ENCODE measurements at places on chromosomes 6 and 20. TPM values are rescaled to one million over a fixed set of nuclear protein-coding genes. Genes with fewer than 3 reads are reported as not detected.
A peak's percentile ranks its signal among the peaks of the same experiment; 100 is the strongest.

- no peaks in the 10 kb centered on the region for H3K27me3 ChIP-seq
- no peaks in the 10 kb centered on the region for H3K36me3 ChIP-seq
- H3K4me3 ChIP-seq: no peak overlapping the region
These were observed 604.6 kb upstream of the IMPG1 start for GRCh38 chr6:76677017-76677416.

DNA sequence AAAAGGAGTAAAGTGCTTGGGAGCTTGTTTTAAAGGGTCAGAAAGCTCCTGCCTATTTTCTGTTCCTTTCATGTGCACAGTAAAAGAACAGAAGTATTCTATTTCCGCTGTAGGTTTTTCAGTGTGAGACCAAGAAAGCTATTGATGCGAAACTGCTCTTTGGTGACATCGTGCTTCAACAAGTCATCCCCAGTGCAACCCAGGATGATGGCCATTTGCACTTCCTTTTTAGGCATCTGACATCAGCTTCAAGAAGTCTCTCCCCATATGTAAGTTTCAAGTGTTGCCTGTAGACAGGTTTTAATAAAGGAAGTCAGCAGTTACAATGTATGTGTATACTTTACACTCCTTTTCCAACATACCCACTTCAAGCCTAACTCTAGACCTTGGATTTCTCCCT is 131.6 kb downstream of the RFX6 start:
- H3K36me3 ChIP-seq: no peaks in the 10 kb centered on the region
- no peak overlapping the region for H3K4me3 ChIP-seq
- H3K27me3 ChIP-seq: no peaks in the 10 kb centered on the region
- no peaks in the 10 kb centered on the region for H3K4me1 ChIP-seq
- DNase-seq: no peak

Gene TMC2
- 0.12 TPM for total RNA-seq

GRCh38 chr6:104608101-104608500 is 251.6 kb downstream of the HACE1 start:
- no peaks in the 10 kb centered on the region for H3K4me1 ChIP-seq
- H3K27ac ChIP-seq: no peak overlapping the region
- H3K36me3 ChIP-seq: no peaks in the 10 kb centered on the region
- H3K27me3 ChIP-seq: no peaks in the 10 kb centered on the region
- no peak overlapping the region for H3K4me3 ChIP-seq

DNA sequence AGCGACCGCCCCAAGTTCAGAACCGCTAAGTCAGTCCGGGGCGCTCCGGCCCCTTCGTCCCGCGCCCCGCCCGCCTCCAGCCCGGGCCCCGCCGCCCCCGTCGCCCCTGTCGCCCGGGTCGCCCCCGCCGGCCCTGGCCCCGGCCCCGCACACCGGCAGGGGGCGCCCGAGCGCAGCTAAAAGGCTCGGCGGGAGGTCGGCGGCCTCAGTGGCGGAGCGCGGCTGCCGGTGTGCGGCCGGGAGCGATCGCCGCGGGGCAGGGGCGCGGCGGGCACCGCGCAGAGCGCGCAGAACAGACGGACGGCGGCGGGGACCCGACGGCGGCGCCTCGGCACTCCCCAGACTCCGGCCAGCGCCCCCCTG is at the start of gene FNDC1:
Gene FNDC1, plus strand, starts transcription at position 208 of the 363 bp plus-strand sequence. CDS start 197 bp downstream, outside the sequence.
- peaks cover 88% of the 10 kb centered on the region for H3K27me3 ChIP-seq
- peak within 1 kb of the TSS; percentile 70 for H3K4me3 ChIP-seq
- H3K36me3 ChIP-seq: no peaks in the 10 kb centered on the region
- DNase-seq: no peak

- H3K36me3 ChIP-seq: peaks cover 81% of the 10 kb centered on the region
- H3K4me3 ChIP-seq: no peak overlapping the region
- no peaks in the 10 kb centered on the region for H3K27me3 ChIP-seq
- H3K4me1 ChIP-seq: no peaks in the 10 kb centered on the region
- H3K27ac ChIP-seq: no peak overlapping the region
- no peak for DNase-seq
These were observed 9.5 kb downstream of the AHI1 start for GRCh38 chr6:135488023-135488422.

Gene SRF
- total RNA-seq: 45.6 TPM

Gene SLC22A16
- total RNA-seq: 2.0 TPM

Gene PRPH2
- 0.59 TPM for total RNA-seq
